ENCODE measurements at places on chromosomes 1 and 21.

DNA sequence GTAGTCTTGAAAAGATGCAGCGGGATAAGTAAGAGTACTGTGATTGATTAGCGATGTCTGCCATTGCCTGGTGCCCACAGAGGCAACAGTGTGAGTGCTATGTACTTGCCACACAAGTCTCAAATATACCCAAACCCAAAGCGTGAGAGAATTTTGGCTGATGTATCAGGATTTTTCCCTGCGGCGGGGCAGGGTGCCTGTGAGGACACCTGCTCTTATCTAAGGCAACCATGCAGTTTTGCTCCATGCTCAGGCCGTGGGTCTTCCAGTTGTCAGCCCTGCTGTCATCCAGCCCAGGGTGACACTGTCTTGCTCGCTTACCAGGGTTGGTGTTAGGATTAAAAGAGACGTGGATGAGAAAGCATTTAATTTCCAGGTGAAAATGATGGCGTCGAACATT lies 202.7 kb downstream of the PTPRU start:
- DNase-seq, result no peak

GRCh38 chr1:211488641-211489040 lies 3.3 kb downstream of the RD3 start:
- no peak for DNase-seq

GRCh38 chr1:58966917-58967740 lies 183.3 kb upstream of the JUN start:
- DNase-seq, result no peak

DNA sequence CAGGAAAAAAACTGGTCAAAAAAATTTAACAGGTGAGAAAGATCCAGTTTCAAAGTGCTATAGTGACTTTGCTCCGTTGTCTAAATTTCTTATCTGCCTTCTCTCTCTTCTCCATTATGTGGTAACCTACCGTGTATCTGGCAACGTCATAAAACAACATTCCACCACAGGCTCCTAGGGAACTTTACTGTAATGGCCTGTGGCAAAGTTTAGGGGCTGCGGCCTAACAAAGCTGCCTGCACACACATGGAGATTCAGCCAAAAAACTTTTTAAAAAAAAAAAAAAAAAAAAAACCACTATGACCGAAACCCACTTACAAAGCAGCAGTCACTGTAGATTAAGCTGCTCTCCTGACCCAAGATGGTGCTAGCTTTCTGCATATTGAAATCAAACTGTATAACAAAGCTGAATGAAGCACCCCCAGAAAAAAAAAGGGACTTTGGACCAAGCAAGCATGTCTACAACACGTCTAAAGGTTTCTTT lies 202.6 kb downstream of the SLC45A1 start:
- DNase-seq, result peak; percentile 41

DNA sequence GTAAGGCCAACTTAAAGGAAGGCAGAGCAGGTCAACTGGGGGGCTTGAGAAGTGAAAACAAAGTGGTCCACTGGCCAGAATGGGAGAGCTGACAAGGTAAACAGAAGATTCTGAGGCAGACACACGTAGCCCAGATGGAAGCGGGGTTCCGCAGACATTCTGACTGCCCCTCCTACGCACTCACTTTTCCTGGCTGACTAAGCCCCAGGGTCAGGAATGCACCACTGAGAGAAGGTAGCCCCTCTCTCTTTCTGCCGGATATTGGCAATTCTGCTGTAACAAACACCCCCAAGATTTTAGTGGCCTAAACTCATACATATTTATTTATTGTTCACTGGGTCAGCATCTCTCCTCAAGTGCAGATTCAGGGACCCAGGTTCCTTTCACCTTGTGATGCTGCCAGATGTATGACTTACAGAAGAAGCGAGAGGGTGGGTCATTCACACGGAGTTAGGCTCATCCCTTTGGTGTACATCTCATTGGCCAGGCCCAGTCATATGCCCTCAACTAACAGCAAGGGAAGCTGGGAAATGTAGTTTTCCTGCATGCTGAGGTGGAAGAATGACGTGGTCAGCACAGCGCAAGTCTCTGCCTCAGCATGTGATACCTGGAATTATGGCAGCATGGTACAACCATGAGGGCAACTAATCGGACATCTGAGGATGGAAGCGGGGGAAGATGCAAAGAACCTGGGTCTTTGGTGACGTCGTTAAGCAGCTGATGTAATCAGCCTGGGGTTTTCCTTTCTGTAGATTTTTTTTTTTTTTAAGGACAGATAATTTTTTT lies 43.4 kb upstream of the MRPS6 start:
- peak; percentile 82 for DNase-seq

DNA sequence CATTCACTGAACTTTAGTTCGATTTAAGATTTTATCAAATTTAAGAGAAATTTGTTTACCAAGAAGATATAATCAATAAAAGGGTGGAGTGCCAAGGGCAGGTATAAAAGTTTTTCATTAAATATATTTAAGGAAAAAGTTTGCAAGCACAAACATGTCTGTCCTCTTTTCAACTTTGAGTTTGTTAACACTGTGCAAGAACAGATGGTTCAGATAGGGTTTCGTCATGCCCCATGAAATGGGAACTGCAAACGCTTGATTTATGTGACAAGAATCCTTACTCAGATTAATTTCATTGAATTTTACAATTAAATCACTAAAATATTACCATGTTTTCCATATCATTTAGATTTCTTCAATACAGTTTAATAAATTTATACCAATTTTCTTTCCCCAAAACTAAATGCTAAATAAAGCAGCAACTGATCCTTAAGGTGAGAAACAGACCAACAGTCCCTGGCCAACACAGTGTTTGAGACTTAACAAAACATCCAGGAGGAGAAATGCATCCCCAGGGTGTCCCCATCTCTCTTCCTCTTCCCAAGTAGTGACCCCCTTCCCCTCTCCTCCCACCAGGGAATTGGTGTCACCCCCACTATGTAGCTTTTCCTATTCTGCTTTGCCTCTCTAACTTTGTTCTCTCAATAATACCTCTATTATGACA lies 292.9 kb downstream of the LTN1 start:
- no peak for DNase-seq

GRCh38 chr1:107942814-107943213 lies 22.2 kb downstream of the VAV3 start:
- DNase-seq, result no peak

Data from renal cortical epithelial cell (primary cell).